H54 (cell line): ENCODE measurements at places on chromosomes 3 and 15.

- no peak for DNase-seq
These were observed 602.3 kb upstream of the SUCLG2 start for GRCh38 chr3:68256635-68257223.

GRCh38 chr3:46699676-46700523, 1.3 kb upstream of the TMIE start:
- DNase-seq, result no peak

- no peak for DNase-seq
These were observed 27.9 kb downstream of the CFAP100 start for GRCh38 chr3:126422571-126423091.

GRCh38 chr15:94177112-94177511, 54.2 kb upstream of the MCTP2 start:
- no peak for DNase-seq

DNA sequence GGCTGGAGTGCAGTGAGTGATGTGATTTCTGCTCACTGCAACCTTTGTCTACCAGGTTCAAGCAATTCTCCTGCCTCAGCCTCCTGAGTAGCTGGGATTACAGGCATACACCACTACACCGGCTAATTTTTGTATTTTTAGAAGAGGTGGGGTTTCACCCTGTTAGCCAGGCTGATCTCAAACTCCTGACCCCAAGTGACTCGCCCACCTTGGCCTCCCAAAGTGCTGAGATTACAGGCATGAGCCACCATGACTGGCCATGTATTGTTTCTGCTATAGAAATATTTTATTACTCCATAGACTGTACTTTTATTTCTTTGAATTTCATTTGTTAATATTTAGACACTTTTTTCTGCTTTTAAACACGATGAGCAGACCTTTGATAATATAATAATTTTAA, 60.4 kb downstream of the GTF2E1 start:
- DNase-seq, result no peak

DNA sequence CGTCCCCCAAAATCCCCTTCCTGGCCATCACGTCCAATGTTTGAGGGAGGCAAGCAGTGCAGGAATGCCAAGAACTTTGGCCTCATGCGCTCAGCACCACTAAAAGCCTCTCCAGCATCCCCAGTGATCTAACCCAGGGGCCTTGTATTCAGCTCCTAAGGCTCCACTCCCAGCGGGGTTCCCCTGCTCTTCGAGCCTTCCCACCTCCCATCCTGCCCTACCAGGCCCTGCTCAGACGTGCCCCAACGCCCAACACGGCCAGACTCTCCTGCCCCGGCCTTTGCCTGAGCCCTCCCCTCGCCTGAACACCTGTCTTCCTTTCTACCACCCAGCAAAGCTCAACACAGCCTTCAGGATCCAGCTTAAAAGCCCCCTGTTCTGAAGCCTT, 30.5 kb downstream of the PLXND1 start:
- DNase-seq, result no peak

GRCh38 chr3:38478901-38479300, 17.2 kb upstream of the EXOG start:
- DNase-seq, result no peak

DNA sequence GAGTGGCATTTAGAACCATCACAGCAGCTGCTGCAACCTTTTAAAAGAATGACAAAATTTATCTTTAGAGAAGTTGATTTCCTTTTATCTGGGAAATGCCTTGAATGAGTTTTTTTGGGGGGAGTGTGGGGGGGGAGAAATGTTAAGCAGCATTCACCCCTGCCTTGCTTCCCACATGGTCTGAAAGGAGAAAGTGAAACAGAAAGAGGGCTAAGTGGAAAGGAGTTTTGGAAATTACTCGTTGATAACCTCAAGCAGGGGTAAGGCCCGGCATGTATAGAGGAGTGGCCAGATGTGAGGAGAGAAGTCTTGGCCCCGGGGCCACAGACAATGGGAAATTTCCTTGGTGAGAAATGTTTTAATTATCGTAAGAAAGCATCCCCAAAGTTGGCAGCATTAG, 23.5 kb downstream of the B3GALNT1 start:
- DNase-seq, result no peak

DNA sequence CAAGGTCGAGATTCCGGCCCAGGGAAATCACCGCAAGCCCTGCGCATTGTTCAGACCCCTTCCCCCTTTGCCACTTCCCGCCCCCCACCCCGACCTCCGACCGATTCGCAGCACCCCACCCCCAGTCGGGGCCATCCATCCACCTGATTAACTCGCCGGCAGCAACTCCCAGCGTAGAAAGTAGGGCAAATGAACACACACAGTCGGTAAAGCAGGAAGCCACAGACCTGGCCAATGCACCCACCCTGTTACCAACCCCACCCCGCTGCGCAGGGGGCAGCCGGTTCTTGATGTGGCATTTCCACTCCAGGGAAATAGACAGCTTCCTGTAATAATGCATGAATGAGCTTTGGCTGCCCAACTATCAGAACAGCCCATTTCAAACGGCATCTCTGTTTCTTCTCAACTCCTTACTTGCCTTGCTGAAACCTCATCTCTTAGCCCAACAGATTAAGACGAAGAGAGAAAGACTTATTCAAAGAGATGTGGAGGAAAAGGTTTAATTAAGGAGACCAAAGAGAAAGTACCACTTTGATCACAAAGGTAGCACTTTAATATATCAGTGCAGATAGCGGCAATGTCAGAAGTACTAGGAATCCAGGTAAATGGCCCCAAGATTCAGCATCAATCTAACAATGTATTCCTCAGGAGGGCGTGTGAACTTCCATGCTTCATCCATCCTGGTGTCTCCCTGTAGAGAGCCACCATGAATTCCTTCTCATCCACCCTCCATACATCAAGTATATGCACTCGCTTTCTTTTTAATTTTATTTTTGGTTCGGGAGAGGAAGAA, 1.9 kb downstream of the TNIK start:
- no peak for DNase-seq

DNA sequence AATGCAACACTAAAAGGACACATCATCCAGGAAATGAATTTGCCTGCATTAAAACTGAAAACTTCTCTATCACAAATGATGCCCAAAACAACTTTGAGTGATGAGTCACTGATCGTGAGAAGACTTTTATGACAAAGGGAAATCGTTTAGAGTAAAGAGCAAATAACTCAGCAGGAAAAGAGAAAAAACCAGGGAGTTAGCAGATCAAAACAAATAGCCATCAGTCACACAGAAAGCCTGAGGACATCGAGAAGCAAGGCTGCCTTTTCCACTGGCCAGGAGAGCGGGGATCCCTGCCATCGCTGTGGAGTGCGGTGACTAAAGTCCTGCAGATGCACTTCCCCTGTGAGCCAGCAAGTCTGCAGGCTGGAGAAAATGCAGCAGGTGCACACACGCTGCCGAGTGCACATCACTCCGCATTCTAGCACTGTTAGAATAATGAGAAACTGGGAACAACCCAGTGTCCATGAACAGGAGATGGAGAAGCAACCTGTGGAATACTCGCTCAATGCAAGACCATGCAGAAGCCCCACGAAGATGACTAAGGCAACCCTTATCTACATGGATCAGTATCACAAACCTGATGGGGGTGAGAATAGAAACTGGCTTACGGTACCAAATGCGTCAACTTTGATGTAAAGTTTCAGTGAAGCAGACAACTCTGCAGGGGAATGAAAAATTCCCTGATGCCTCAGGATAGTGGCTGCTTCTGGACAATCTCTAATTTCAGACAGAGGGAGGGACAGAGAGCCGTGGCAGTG, 86.4 kb downstream of the NSMCE3 start:
- no peak for DNase-seq

DNA sequence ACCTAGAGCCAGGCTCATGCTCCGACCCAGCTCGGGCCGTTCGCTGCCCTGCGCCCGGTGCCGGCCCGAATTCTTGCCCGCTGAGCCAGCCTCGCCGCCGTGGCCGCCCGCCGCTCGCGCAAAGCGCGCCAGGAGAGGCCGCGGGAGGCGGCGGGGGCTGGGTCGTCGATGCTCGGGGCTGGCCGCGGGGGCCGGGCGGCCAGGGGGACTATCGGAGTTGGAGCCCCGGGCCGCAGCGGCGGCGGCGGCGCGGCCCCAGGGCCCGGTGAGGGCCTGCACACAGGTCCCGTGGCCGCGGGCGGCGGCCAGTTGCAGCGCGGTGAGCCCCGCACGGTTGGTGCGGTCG, 1.1 kb downstream of the ANKRD63 start:
- no peak for DNase-seq

DNA sequence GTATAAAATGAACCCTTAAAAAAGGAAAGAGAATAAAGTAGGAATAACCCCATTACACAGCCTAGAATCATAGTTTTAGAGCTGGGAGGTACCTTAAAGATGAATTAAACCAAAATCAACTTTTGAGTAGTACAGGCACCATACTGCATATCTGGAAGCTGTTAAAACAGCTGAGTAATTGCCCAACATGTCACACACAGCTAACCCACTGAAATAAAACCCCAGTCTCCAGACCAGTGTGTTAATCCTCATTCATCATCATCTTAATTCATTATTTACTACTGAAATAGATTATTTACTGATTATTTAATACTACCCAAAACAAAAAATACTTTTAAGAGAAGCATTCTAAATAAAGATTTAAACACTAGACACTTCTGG, 52.8 kb downstream of the GPR160 start:
- no peak for DNase-seq

DNA sequence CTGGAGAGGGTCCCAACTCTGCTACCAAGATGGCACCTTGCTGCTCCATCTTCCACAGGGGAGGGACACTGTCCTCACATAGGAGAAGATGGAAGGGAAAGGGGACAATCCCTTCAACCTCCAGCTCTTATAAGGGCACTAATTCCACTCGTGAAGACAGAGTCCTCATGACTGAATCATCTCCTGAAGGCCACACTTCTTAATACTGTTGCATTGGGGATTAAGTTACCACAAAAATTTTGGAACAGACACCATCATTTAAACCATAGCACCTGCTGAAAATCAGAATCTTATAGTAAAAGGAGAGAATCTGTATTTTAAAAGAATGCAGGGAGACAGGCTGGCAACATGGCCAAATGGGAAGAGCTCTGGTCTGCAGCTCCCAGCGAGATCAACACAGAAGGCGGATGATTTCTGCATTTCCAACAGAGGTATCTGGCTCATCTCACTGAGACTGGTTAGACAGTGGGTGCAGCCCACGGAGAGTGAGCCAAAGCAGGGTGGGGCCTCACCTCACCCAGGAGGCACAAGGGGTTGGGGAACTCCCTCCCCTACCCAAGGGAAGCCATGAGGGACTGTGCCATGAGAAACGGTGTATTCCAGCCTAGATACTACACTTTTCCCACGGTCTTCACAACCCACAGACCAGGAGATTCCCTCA, 69.4 kb upstream of the LIPC start:
- no peak for DNase-seq

GRCh38 chr15:85168642-85169173, 187.1 kb downstream of the PDE8A start:
- no peak for DNase-seq

- peak; percentile 7 for DNase-seq
These were observed 289.0 kb upstream of the RASGRP1 start for GRCh38 chr15:38853608-38854007.

DNA sequence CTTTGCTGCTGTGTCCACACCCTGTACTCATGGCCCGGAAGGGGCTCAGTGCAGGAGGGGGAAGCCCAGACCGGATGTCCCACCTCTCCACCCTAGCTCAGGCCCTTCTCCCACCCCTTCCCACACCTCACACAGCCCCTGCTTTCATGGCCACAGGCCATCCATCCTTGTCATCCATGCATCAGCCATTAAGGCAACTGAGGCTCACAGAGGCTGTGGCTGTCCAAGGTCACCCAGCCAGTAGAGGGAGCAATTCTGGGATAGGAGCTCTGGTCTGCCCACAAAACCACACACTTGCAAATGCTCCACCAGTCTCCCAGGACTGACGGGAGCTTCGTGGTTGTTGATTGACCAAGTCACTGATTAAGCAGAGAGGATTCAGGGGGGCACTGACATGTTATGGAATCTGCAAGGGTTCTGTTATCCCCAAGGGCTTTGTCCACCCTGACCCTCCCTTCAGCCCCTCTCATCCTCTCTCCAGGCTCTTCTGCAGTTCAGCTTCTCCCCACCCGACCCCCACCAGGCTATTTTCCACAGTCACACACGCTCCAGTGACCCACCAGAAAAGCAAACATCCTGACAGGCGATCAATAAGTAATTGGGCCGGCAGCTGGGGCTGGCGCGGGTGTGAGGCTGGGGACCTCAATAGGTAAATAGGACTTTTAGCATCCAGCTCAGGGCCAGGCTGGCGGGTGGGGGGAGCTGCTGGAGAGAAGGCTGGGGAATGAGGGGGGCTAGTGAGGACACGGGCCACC, 15.1 kb downstream of the LINGO1 start:
- no peak for DNase-seq
